Endothelial cell of umbilical vein (primary cell): ENCODE measurements at places on chromosomes 7 and 10. TPM values are rescaled to one million over a fixed set of nuclear protein-coding genes. Genes with fewer than 3 reads are reported as not detected.

DNA sequence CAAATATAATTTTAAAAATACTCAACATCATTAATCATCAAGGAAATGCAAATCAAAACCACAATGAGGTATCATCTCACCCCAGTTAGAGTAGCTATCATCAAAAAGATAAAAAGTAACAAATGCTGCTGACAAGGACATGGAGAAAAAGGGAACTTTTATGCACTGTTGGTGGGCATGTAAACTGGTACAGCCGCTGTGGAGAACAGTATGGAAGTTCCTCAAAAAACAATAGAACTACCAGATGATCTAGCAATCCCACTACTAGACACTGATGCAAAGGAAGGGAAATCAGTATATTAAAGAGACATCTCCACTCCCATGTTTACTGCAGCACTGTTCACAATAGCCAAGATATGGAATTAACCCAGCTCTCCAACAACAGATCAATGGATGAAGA lies 384.5 kb downstream of the PLXDC2 start:
- DNase-seq, result no peak
- no peaks in the 10 kb centered on the region for H3K27me3 ChIP-seq
- no peaks in the 10 kb centered on the region for H3K36me3 ChIP-seq
- no peak overlapping the region for H3K27ac ChIP-seq
- H3K4me1 ChIP-seq, result no peaks in the 10 kb centered on the region

DNA sequence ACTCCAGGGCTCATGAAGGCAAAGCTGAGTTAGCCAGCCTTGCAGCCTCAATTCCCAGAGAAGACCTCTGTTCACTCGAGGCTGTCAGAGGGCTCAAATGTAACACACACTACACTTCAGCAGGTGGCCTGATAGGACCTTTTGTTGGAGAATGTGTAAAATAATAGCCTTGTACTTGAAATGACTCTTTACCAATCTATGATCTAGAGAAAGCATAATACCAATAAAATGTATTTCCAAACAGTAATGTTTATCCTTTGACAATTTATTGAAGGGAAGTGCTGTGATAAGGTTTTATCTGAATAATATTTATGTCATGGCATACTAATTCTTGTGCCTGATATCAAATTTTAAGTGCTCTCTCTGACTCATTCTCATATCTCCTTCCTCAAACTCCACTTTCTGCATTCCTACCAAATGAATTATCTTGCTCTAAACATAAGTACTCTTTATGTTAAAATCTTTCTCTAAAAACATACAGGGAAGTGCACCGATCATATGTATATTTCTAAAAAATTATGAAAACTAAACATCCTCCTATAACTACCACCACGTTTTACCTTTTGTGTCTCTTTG lies 20.9 kb downstream of the CYP3A7 start:
- no peak overlapping the region for H3K4me3 ChIP-seq
- no peaks in the 10 kb centered on the region for H3K36me3 ChIP-seq
- no peak overlapping the region for H3K27ac ChIP-seq
- DNase-seq, result peak; percentile 3

GRCh38 chr7:112089551-112089950 lies 116.6 kb downstream of the DOCK4 start:
- H3K4me1 ChIP-seq, result peaks cover 16% of the 10 kb centered on the region
- H3K27me3 ChIP-seq, result no peaks in the 10 kb centered on the region
- H3K4me3 ChIP-seq, result no peak overlapping the region
- DNase-seq, result no peak

Gene ZC3HAV1L
- 23.8 and 25.7 TPM in 2 replicates for total RNA-seq

GRCh38 chr7:57772126-57772924 lies 322.3 kb downstream of the ZNF716 start:
- H3K4me1 ChIP-seq, result no peaks in the 10 kb centered on the region
- DNase-seq, result no peak
- no peaks in the 10 kb centered on the region for H3K27me3 ChIP-seq
- H3K4me3 ChIP-seq, result no peak overlapping the region
- no peak overlapping the region for H3K27ac ChIP-seq
- no peaks in the 10 kb centered on the region for H3K36me3 ChIP-seq

Gene GHITM
- total RNA-seq, result 113 and 114 TPM in 2 replicates

Gene NANOS1
- 0.40 and 0.76 TPM in 2 replicates for total RNA-seq

GRCh38 chr7:4149236-4149635 lies 532.9 kb upstream of the FOXK1 start:
- no peaks in the 10 kb centered on the region for H3K36me3 ChIP-seq
- no peak overlapping the region for H3K27ac ChIP-seq
- no peaks in the 10 kb centered on the region for H3K27me3 ChIP-seq
- H3K4me3 ChIP-seq, result no peak overlapping the region
- no peak for DNase-seq
- no peaks in the 10 kb centered on the region for H3K4me1 ChIP-seq

Gene UCN3
- not detected in 2 replicates for total RNA-seq

DNA sequence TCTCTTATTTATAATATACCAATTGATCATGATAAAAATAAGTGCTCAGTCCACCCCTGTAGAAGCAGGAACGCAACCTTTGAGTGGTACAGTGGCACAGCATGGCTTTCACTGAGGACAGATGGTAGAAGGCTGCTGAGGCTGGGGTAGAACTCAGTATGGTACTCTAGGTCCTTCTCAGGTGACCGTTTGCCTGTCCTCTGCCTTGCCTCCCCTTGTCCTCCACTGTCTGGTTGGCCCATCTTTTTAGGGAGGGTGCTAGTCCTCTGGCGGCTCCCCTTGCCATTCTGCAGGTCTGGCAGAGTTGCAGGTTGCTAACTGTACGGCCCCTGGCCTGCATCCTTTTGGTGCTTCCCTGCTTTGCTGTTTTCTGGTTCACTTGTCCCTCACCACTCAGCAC lies 27.3 kb downstream of the SLC18A2 start:
- no peaks in the 10 kb centered on the region for H3K27me3 ChIP-seq
- DNase-seq, result no peak
- H3K36me3 ChIP-seq, result no peaks in the 10 kb centered on the region

DNA sequence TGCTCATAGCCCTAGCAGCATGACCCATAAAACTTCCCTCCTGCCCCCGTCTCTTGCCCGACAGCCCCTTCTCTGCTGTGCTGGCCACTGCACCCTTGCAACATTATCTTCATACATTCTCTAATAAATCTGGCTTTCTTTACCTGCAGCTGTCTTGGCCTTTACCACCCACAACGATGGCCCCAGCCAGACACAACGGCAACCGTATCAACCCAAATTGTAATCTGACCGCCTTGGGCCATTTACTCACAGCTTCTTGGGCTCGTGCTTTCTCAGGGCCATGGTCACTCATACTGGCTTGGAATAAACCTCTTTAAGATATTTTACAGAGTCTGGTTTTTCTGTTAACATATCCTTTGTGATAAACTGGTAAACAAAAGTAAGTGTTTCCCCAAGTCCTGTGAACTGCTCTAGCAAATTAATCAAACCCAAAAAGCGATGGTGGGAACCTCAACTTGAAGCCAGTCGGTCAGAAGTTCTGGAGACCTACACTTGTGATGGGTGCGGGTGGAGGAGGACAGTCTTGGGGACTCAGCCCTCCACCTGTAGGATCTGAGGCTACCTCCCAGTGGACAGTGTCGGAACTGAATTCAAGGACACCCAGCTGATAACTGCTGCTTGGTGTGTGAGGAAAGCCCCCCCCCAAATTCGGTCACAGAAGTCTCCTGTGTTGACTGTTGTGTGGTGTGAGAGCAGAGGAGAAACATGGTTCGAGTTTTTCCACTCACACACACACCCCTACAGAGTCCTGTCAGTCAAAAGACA lies 87.6 kb upstream of the ATP6V0A4 start:
- no peak overlapping the region for H3K27ac ChIP-seq
- no peak for DNase-seq
- no peaks in the 10 kb centered on the region for H3K27me3 ChIP-seq

DNA sequence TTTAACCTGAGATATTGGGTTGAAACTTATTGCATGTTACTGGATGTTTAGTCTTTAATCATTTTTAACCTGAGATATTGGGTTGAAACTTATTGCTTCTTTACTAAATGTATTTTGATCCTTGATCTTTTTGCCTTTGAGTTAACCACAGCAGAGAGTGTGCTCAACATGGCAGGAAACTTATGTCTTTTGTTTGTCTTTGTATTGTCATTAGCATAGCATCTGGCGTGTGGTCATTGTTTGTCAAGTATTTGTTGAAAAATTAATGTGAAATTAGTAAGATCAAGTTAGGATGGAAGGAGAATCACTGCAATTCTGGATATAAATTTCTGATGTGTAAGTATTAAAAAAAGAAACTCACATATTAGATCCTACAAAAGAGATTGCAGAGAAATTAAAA lies 8.2 kb downstream of the MRC1 start:
- peaks cover 21% of the 10 kb centered on the region for H3K4me1 ChIP-seq
- no peaks in the 10 kb centered on the region for H3K36me3 ChIP-seq

Gene CTBP2
- total RNA-seq, result 123 and 128 TPM in 2 replicates

DNA sequence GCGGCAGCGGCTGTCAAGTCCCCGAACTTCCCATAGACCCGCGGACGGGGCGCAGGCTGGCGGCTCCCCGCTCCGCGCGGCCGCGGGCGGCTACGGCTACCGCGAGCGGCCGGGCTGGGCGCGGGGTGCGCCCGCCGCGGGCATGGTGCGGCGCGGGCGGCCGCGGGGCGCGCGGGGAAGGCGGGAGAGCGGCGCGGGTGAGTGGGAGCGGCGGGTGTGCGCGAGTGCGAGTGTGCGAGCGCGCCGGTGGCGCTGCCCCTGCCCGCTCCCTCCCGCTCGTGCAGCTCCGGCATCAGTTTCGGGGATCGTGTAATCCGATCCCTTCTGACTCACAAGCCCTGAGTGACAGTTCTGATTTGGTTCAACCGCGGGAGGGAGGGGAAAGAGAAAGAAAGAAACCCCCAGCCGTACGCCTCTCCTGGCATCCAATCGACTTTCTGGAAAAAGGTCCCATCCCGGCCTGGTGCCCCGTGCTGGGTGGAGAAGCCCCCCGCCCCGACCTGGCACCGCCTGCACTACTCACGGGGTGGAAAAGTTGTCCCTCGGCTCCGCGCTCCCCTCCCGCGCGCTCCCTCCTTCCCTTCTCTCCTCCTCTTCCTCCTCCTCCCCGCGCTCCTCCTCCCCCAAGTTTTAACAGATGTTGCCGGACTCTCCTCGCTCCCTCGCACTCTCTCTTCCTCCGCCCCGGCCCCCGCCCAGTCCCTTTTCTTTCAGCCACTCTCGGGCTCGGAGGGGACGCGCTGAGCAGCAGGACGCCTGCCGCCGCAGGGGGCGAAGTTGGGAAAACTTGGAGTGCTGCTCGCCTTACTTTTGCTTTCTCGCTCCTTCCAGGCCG lies at the start of gene GLI3:
GLI3 (minus strand) TSS at position 234 of the 835 bp plus-strand sequence. CDS start 13,956 bp downstream, outside the sequence.
- H3K36me3 ChIP-seq, result no peaks in the 10 kb centered on the region
- no peaks in the 10 kb centered on the region for H3K27me3 ChIP-seq
- peak within 1 kb of the TSS; percentile 90 for H3K4me3 ChIP-seq
- H3K4me1 ChIP-seq, result peaks cover 23% of the 10 kb centered on the region

Gene SPDYE9
- total RNA-seq, result not detected in 2 replicates

DNA sequence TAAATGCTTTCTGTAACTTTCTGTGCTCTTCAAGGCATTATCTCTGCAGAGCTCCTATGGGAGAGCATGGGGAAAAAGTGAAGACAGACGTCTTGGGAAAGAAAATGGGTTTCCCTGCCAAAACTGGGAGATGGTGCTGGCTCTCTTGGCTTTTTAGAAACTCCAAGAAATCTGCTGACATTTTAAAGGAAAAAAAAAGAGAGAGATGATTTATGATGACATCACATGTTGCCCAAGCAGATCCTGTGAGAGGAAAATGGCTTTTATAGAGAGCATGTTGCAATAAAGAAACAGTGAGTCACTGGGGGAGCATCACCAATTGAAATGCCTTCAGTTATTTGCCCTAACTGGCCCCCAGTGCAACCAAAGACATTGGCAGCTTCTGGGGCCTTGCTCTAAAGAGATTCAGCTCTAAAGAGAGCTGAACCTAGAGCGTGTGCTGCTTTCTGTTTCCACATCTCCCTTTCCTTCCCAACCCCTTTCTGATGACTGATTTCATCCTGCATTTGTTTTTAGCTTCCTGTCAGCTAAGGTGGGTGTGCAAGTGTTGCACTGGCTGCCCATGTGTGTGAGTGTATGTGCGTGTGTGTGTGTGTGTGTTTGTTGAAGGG lies 37.7 kb downstream of the LRMDA start:
- peak; percentile 56 for DNase-seq
- H3K27me3 ChIP-seq, result no peaks in the 10 kb centered on the region
- H3K27ac ChIP-seq, result no peak overlapping the region
- no peaks in the 10 kb centered on the region for H3K36me3 ChIP-seq
- H3K4me1 ChIP-seq, result peaks cover 7% of the 10 kb centered on the region
- H3K4me3 ChIP-seq, result no peak overlapping the region

GRCh38 chr7:36192053-36192824 lies 39.2 kb downstream of the EEPD1 start:
- no peak for DNase-seq
- no peak overlapping the region for H3K27ac ChIP-seq
- no peaks in the 10 kb centered on the region for H3K36me3 ChIP-seq
- H3K4me1 ChIP-seq, result no peaks in the 10 kb centered on the region
- no peaks in the 10 kb centered on the region for H3K27me3 ChIP-seq
- H3K4me3 ChIP-seq, result no peak overlapping the region

DNA sequence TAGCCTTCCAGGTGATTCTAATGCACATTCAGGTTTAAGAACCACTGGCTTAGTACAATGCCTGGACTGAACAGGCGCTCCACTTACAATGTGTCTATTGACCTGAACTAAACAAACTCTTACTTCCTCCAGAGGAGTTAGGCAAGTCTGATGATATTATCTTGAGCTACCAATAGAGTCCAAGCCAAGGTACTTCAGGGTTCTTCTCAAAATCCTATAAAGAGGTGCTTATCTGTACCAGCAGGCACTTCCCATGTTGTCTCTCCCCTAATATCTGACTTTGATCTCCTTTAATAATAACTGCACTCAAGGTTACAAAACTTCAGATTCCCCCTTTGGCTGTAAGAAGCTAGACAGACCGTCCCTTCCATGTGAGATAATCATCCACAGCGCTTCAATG lies 157.0 kb upstream of the SVIL start:
- no peaks in the 10 kb centered on the region for H3K27me3 ChIP-seq
- no peak overlapping the region for H3K4me3 ChIP-seq
- DNase-seq, result no peak
- peaks cover 17% of the 10 kb centered on the region for H3K4me1 ChIP-seq
- no peak overlapping the region for H3K27ac ChIP-seq

- no peaks in the 10 kb centered on the region for H3K36me3 ChIP-seq
- H3K4me1 ChIP-seq, result peaks cover under 1% of the 10 kb centered on the region
- H3K27me3 ChIP-seq, result peaks cover 35% of the 10 kb centered on the region
- DNase-seq, result no peak
These were observed 5.3 kb downstream of the ZNF488 start for GRCh38 chr10:47378606-47379444.

- peaks cover 2% of the 10 kb centered on the region for H3K27me3 ChIP-seq
- H3K4me3 ChIP-seq, result no peak overlapping the region
- no peak for DNase-seq
- H3K36me3 ChIP-seq, result no peaks in the 10 kb centered on the region
- H3K4me1 ChIP-seq, result no peaks in the 10 kb centered on the region
These were observed 86.1 kb upstream of the MTPN start for GRCh38 chr7:136063326-136063666.

- no peaks in the 10 kb centered on the region for H3K36me3 ChIP-seq
- H3K4me3 ChIP-seq, result no peak overlapping the region
- H3K27me3 ChIP-seq, result no peaks in the 10 kb centered on the region
These were observed 15.3 kb upstream of the CHST12 start for GRCh38 chr7:2387897-2388636.

Gene FBXL15
- total RNA-seq, result 9.9 and 10.7 TPM in 2 replicates
